ENCODE measurements at places on chromosomes 5 and 9.

GRCh38 chr9:21443849-21444625 is 3.8 kb downstream of the IFNA1 start:
- peak; percentile 11 for DNase-seq

DNA sequence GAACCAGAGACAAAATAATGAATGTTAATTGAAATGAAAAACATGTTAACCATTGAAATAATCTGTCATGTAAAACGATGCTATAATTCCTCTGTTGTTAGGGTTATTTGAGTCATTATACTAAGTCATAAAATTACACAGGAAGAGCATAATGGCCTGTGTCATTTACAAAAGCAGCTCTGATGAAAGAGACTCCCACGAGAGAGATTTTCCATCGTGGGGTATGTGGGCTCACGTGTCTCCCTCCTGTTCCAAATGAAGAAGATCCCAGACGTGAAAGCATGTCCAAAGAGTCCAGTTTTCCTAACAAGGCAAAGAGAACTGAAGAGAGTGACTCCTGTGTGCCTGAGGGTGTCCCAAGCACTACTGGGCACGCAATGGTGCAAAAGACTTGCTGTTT is 379.8 kb downstream of the SPOCK1 start:
- DNase-seq: no peak

DNA sequence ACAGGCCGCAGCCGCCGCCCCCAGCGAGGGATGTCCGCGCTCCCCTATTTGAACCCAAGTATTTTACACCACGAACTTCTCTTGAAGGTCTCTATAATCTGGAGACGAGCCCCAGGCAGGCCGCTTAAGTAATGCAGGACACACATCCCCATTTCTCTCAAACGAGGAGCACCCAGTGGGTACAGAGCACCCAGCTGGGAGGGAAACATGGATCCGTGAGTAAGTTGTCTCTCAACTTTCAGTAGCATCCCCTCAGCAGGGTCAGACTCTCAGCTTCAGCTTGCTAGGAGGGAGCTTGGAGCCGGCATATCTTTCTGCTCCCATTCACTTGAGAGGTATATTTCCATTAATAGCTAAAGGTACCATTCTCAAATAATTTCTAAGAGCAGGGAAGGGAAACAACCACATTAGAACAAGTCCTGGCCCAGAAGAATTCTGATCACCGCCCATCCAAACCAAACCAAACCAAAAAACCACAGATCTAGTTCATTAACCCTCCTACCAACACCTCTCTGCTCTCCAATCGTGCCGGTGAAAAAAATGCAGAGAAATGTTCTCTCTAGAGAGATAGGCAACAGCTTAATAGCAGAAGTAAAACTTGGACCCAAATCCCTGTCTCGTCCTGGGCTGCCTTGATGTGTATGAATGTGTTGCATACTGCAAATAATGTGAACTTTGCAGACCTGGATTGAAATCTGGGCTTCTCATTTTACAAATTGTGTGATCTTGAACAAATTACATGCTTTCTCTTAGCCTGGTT is 910 bp downstream of the TDRD7 start:
- no peak for DNase-seq

- no peak for DNase-seq
Measured at GRCh38 chr5:145433077-145433476, 402.1 kb downstream of the PRELID2 start.

- peak; percentile 75 for DNase-seq
Measured at GRCh38 chr9:131762356-131762932, 22.6 kb upstream of the RAPGEF1 start.

DNA sequence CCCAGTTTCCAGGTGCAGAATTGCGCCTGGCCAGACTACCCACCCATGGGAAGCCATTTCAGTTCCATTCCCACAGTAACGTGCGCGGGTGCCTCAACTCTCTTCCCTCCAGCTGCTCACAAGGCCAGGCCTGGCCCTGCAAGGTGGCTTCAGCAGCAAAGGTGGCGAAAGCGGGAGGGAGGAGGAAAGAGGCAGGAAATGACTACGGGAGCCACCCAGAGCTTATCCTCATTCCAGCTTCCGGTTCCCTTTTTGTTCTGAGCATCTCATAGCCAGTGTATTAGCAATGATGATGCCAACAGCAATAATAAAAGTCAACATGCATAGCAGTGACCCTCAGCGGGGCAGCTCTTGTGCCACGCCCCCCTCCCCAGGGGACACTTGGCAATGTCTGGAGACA is 101.5 kb upstream of the BOD1 start:
- no peak for DNase-seq

DNA sequence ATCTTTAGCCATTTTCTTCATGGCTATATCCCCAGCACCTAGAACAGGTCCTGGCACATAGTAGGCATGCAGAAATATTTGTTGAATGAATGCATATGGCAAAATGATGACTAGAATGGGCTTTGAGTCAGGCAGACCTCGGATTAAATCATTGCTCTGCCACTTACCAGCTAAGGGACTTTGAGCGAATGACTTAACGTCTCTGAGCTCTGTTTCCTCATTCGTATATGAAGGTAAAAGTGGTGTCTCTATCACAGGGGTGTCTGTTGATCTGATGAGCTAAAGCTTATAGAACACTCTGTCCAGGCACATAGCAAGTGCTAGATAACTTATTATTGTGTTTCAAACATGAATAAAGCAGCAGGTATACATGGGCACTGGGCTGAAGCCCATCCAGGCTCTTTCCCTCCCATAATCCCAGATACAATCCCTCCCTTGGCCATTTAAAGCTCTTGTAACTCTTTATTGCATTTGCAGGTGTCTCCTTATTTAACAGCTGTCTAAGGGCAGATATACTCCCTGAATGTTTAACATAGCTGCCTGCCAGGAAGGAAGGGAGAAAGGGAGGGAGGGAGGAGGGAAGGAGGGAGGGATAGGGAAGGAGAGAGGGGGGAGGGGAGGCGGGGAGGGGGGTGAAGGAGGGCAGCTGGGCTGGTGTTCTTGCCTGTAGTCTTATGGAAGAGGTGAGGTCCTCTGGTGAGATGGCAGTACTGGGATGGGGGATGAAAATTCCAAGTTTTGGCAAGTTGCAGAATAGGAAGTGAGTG is 23.2 kb upstream of the STXBP1 start:
- DNase-seq: no peak

DNA sequence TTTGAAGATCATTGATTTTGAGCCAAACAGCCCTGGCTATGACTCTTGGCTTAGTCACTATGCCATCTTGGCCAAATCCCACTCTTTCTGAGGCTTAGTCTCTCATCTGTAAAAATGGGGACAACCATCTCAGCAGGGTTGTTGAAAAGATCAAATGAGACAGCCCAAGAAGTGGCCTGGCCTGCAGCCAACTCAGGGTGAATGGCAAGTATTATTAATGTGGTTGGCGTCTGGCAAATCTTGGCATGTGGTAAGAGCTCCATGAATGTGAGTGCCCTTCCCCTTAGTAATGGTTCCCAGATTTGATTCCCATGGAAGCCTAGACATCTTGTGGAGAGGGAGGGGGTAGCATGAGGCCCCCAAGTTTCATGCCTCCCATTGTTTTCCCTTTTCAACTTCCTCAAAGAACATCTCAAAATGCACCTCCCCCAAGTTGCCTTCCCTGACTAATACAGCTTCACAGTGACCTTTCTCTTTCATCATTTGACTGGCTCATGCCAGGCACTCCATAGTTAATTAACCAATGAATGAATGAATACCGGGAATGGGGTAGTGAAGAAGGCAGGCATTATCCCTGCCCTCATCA is 11.8 kb upstream of the TGFBI start:
- no peak for DNase-seq

- no peak for DNase-seq
Measured at GRCh38 chr9:99169086-99169485, 52.7 kb downstream of the ALG2 start.

DNA sequence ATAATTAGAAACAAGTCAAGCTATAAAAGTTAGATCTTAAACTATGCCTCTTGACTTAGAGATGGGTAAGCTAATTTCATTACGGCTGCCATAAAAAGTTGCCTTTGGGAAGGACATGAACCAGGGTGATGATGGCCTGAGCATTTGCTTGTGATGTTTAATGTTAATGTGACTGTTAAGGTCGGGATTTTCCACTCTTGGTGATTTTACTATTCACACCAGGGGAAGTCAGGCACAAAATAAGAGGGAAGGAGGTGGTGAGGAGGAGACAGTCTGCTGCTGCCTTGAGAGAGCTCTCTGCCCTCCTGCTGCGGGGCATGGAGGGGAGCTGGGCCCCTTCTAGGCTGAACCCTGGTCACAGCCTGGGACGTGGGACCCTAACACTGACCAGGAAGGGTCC is 34.4 kb downstream of the AHRR start:
- no peak for DNase-seq

DNA sequence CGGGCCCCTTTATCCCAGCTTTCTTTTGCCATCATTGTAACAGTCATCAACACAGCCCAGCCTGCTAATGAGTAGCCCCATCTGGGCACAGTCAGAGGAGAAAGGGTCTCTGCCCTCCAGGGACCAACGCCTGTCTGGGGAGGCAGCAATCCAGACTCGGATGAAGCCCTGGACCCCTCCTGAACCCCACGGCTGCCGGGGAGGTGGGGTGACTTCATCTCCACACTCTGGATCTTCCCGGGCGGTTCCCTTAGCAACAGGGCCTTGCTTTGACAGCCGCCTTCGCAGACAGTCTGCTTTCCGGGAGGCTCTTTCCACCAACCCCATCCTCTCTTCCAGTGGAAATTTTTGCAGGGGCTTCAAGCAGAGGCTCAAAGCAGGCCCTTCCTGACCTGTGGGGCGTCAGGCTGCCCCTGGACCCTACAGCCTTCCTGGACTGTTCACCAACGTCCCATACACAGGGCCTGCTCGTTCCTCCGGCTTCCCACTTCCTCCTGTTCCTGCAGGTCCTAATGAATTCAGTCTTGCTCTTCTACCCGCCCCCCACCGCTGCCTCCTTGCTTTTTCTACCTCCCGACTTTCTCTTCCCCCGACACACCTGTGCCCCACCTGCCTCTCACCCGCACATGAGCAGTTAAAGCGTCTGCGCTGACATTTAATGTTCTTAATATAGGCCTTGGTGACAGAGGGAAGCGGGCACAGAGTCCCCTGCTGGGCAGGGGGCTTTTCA is 161.7 kb upstream of the MVB12B start:
- DNase-seq: no peak

- no peak for DNase-seq
Measured at GRCh38 chr9:127938298-127938690, 640 bp upstream of the DPM2 start.

DNA sequence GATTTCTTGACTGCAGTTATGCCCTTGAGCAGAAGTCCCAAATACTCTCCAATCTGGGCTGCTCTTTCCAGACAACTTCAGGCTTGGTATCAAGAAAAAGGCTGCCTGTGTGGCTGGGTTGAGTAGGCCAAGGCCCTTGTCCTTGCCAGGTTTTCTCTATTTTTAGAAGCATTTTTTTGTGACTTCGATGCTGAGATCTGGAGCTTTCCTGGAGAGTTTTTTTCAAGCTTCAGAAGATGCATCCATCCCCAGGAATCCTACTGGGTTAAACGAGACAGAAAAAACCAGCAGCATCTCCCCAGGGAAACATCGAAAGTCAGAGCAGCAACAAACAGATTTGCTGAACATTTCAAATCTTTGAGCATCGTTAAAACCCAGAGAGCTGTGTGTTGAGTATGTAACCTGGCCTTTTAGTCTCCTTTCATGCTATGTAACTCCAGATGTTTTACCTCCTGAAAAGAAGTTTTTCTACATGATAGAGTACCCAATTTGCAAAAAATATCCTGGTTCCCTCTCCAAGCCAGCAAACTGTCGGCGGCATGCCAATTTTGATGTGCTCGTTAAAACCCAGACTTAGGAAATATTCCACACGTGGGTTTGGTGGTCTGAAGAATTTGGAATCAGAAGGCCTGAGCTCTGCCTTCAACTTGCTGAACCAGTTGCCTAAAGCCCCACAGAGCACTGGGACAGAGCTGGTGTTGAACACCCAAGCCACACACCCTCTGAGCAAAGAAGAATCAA is 98.1 kb upstream of the ALDH1B1 start:
- DNase-seq: no peak

- no peak for DNase-seq
Measured at GRCh38 chr9:18438300-18438925, 35.5 kb upstream of the ADAMTSL1 start.

DNA sequence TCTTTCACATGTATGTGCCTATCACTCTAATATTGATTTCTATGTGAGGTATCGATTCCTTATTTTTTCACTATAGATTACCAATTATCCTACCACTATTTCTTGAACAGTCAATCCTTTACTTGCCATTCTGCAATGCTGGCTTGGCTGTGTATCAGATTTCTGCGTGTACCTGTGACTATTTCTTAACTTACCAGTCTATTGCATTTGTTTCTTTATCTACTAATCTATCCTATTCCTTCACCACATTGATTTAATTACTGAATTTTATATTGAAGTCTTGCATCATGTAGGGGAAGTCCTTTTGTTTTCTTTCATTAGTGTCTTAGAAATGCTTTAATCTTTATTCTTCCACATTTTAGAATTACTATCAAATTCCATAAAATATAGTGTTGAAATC is 684.8 kb downstream of the LRRC70 start:
- no peak for DNase-seq

All from activated CD4-positive, alpha-beta T cell treated with anti-CD3 and anti-CD28 coated beads, Interleukin-2, amount 50 U/mL, for 16 hours (primary cell).